ENCODE measurements at places on chromosomes 1 and 21.

GRCh38 chr1:167077868-167078210 is 12.3 kb downstream of the GPA33 start:
- no peak for DNase-seq
- peaks cover 2% of the 10 kb centered on the region for H3K4me1 ChIP-seq
- no peak overlapping the region for H3K4me3 ChIP-seq
- peaks cover 11% of the 10 kb centered on the region for H3K36me3 ChIP-seq
- no peaks in the 10 kb centered on the region for H3K27me3 ChIP-seq

DNA sequence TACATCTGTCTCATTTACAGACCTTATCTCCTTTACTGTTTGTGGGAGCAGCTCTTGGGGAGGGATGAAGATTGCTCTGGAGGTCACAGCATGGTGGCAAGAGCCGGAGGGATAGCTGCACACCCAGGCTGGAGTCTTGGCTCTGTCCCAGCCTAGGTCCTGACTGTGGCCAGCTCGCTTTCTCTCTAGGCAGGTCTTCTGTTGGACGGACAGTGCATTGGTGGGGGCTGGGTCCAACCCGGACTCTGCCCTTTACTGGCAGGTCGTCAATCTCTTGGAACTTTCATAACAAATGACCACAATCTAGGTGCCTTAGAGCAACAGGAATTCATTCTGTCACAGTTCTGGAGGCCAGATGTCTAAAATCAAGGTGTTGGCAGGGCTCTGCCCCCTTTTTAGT is 319.8 kb upstream of the C1orf174 start:
- no peak for DNase-seq
- H3K36me3 ChIP-seq, result no peaks in the 10 kb centered on the region
- H3K27me3 ChIP-seq, result no peaks in the 10 kb centered on the region
- no peak overlapping the region for H3K4me3 ChIP-seq

DNA sequence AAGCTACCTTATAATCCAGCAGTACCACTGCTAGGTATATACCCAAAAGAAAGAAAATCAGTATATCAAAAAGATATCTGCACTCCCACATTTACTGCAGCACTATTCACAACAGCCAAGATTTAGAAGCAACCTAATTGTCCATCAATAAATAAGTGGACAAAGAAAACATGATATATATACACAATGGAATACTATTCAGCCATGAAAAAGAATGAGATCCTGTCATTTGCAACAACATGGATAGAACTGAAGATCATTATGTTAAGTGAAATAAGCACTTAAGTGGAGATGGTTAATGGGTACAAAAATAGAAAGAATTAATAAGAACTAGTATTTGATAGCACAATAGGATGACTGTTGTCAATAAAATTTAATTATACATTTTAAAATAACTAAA is 90.7 kb upstream of the PKN2 start:
- H3K27ac ChIP-seq, result no peak overlapping the region
- DNase-seq, result no peak
- no peak overlapping the region for H3K4me3 ChIP-seq
- no peaks in the 10 kb centered on the region for H3K36me3 ChIP-seq
- no peaks in the 10 kb centered on the region for H3K4me1 ChIP-seq

DNA sequence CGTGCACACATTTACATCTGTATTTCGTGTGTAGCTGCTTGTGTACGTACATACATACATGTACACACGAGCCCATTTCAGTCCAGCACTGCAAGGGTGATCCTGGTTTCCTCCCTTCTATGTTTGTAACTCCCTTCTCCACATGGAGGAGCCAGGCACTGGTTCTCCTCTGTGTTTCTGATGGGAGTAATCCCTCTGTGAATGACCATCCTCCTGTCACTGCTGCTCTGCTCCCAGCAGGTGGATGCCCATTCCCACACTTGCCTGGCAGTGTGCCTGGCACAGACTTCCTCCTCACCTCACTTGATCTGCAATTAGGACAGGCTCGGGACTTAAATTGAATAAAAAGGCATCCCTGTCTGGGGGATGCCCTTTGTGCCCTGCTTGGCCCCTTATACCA is 37.1 kb downstream of the TRAPPC10 start:
- H3K4me1 ChIP-seq, result no peaks in the 10 kb centered on the region
- H3K27ac ChIP-seq, result no peak overlapping the region
- H3K36me3 ChIP-seq, result peaks cover 5% of the 10 kb centered on the region
- H3K4me3 ChIP-seq, result no peak overlapping the region

GRCh38 chr1:108075055-108075454 is 110.1 kb upstream of the VAV3 start:
- H3K27ac ChIP-seq, result no peak overlapping the region
- no peaks in the 10 kb centered on the region for H3K27me3 ChIP-seq
- H3K36me3 ChIP-seq, result no peaks in the 10 kb centered on the region
- H3K4me3 ChIP-seq, result no peak overlapping the region
- DNase-seq, result no peak

- peaks cover 17% of the 10 kb centered on the region for H3K4me1 ChIP-seq
- DNase-seq, result peak; percentile 46
- H3K27ac ChIP-seq, result no peak overlapping the region
- H3K27me3 ChIP-seq, result no peaks in the 10 kb centered on the region
- H3K4me3 ChIP-seq, result no peak overlapping the region
These were observed 90.7 kb downstream of the SYT2 start for GRCh38 chr1:202619505-202619904.

- H3K27me3 ChIP-seq, result peaks cover 14% of the 10 kb centered on the region
- DNase-seq, result no peak
- no peaks in the 10 kb centered on the region for H3K4me1 ChIP-seq
- H3K4me3 ChIP-seq, result no peak overlapping the region
- H3K36me3 ChIP-seq, result no peaks in the 10 kb centered on the region
These were observed 6.5 kb upstream of the SLC26A9 start for GRCh38 chr1:205949753-205950152.

- H3K27me3 ChIP-seq, result no peaks in the 10 kb centered on the region
- H3K4me1 ChIP-seq, result no peaks in the 10 kb centered on the region
- no peak for DNase-seq
- no peaks in the 10 kb centered on the region for H3K36me3 ChIP-seq
These were observed 699.2 kb downstream of the KCNT2 start for GRCh38 chr1:195909061-195909460.

DNA sequence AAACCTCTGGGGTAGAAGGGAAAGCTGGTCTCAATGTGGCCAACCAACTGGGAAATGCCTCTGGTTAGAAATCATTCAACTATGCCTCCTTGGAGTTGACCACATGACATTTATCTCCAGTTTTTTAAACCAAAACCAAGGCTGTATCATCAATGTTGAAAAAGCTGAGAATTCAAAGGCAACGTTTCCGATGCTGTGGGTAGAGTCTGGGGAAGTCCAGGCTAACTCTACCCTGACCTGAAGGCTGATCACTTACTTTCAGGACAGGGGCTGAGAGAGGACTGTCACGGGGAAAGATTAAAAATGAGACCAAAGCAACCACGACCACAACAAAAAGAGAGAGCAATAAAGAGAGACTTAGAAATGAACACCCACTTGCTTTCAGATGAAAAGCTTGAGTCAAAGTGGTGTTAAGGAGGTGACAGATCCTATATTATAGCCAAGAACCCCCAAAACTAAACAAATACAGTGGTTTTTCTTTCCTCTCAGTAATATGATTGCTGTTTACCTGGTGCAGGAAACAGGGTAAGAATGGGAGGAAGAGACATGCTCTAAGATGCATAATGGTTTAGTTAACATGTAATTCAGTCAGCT is 90.8 kb upstream of the TNFSF4 start:
- H3K36me3 ChIP-seq, result no peaks in the 10 kb centered on the region
- DNase-seq, result no peak
- H3K4me1 ChIP-seq, result no peaks in the 10 kb centered on the region
- no peak overlapping the region for H3K27ac ChIP-seq
- no peaks in the 10 kb centered on the region for H3K27me3 ChIP-seq
- H3K4me3 ChIP-seq, result no peak overlapping the region

- H3K27me3 ChIP-seq, result no peaks in the 10 kb centered on the region
- DNase-seq, result no peak
- peaks cover 2% of the 10 kb centered on the region for H3K4me1 ChIP-seq
- H3K36me3 ChIP-seq, result peaks cover 7% of the 10 kb centered on the region
- H3K4me3 ChIP-seq, result no peak overlapping the region
These were observed 7.0 kb downstream of the GPR37L1 start for GRCh38 chr1:202129453-202130296.

GRCh38 chr1:181296180-181296579 is 187.1 kb upstream of the CACNA1E start:
- no peak overlapping the region for H3K4me3 ChIP-seq
- DNase-seq, result no peak
- H3K4me1 ChIP-seq, result no peaks in the 10 kb centered on the region
- H3K36me3 ChIP-seq, result no peaks in the 10 kb centered on the region
- H3K27me3 ChIP-seq, result peaks cover 8% of the 10 kb centered on the region

GRCh38 chr21:39005502-39005787 is 177.8 kb downstream of the PSMG1 start:
- H3K36me3 ChIP-seq, result no peaks in the 10 kb centered on the region
- H3K4me3 ChIP-seq, result no peak overlapping the region
- H3K27me3 ChIP-seq, result no peaks in the 10 kb centered on the region

- no peaks in the 10 kb centered on the region for H3K27me3 ChIP-seq
- H3K4me3 ChIP-seq, result no peak overlapping the region
- no peaks in the 10 kb centered on the region for H3K36me3 ChIP-seq
- no peak overlapping the region for H3K27ac ChIP-seq
These were observed 44.9 kb upstream of the USP24 start for GRCh38 chr1:55259911-55260609.

- H3K4me1 ChIP-seq, result no peaks in the 10 kb centered on the region
- no peak for DNase-seq
These were observed 71.4 kb upstream of the KCNJ6 start for GRCh38 chr21:37987668-37988067.

GRCh38 chr1:182875889-182876288 is 36.7 kb downstream of the DHX9 start:
- H3K36me3 ChIP-seq, result peaks cover 20% of the 10 kb centered on the region
- H3K27ac ChIP-seq, result no peak overlapping the region
- DNase-seq, result no peak

DNA sequence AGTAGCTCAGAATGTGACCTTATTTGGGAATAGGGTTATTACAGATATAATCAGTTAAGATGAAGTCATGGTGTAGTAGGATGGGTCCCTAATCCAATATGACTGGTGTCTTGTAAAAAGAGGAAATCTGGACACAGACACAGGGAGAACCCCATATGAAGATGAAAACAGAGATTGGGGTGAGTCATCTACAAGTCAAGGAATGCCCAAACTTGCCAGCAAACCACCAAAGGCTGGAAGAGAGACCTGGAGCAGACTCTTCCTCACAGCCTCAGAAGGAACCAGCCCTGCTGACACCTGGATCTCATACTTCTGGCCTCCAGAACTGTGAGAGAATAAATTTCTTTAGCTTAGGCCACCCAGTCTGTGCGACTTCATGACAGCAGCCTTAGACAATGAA is 29.9 kb downstream of the KRTAP19-8 start:
- no peaks in the 10 kb centered on the region for H3K4me1 ChIP-seq
- H3K27me3 ChIP-seq, result no peaks in the 10 kb centered on the region
- no peak overlapping the region for H3K27ac ChIP-seq

DNA sequence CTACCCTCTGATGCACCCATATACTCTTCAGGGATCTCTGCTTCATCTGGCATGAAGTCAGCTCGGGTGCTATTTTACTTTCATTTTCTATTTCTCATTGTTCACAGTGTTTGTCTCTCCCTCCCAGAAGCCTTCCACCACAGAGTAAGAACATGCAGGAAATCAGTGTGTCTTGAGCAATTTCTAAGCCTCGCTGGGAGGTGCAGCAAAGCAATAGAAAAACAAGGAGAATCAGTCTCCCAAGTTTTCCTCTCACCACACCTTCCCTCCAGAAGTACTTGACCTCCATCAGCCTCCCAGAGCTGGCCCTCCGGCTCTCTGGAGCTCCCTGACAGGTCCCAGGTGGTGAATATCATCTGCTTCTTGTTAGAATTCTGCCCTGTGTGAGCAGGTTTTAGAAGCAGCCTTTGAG is 594.7 kb upstream of the CAMK1G start:
- H3K4me1 ChIP-seq, result peaks cover 5% of the 10 kb centered on the region
- H3K27me3 ChIP-seq, result no peaks in the 10 kb centered on the region
- DNase-seq, result peak; percentile 77
- H3K27ac ChIP-seq, result no peak overlapping the region
- peak overlapping the region; percentile 21 for H3K4me3 ChIP-seq

- H3K27ac ChIP-seq, result no peak overlapping the region
- H3K27me3 ChIP-seq, result peaks cover 3% of the 10 kb centered on the region
- DNase-seq, result no peak
- no peak overlapping the region for H3K4me3 ChIP-seq
These were observed 17.0 kb upstream of the ABCD3 start for GRCh38 chr1:94401206-94401605.

- H3K36me3 ChIP-seq, result no peaks in the 10 kb centered on the region
- H3K27ac ChIP-seq, result no peak overlapping the region
- no peaks in the 10 kb centered on the region for H3K4me1 ChIP-seq
- no peaks in the 10 kb centered on the region for H3K27me3 ChIP-seq
- DNase-seq, result no peak
These were observed 387.9 kb downstream of the NUF2 start for GRCh38 chr1:163709636-163710035.

GRCh38 chr1:231616667-231617066 is 9.9 kb upstream of the DISC1 start:
- DNase-seq, result no peak
- no peaks in the 10 kb centered on the region for H3K27me3 ChIP-seq
- no peaks in the 10 kb centered on the region for H3K4me1 ChIP-seq
- H3K4me3 ChIP-seq, result no peak overlapping the region
- no peak overlapping the region for H3K27ac ChIP-seq

GRCh38 chr1:111052246-111052645 is 87.6 kb downstream of the DRAM2 start:
- no peaks in the 10 kb centered on the region for H3K27me3 ChIP-seq
- no peaks in the 10 kb centered on the region for H3K36me3 ChIP-seq
- H3K27ac ChIP-seq, result no peak overlapping the region
- H3K4me1 ChIP-seq, result no peaks in the 10 kb centered on the region
- no peak overlapping the region for H3K4me3 ChIP-seq

DNA sequence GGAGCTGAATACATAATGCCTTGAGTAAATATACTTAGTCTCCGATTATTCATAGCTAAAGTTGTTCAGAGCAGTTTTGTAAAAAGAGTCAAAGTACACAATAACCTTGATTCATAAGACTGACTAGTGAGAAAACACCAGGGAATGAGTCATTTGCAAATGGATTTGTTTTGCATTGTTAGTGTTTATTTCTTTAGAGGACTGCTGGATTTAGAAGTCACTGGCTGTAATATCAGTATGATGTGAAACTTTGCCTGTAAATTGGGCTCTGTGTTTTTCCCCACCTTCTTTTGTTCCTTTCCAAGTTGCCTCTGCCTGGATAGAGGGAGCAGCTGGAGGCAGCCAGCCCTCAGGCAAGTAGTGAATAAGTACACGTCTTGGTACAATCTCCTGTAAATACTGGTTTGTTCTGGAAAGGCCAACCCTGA is 474.7 kb downstream of the NUF2 start:
- H3K36me3 ChIP-seq, result no peaks in the 10 kb centered on the region
- no peaks in the 10 kb centered on the region for H3K27me3 ChIP-seq
- peak; percentile 11 for DNase-seq
- no peaks in the 10 kb centered on the region for H3K4me1 ChIP-seq
- H3K27ac ChIP-seq, result no peak overlapping the region
- no peak overlapping the region for H3K4me3 ChIP-seq

GRCh38 chr21:46128106-46128932 is 27.1 kb downstream of the FTCD start:
- no peaks in the 10 kb centered on the region for H3K36me3 ChIP-seq
- no peak overlapping the region for H3K27ac ChIP-seq
- H3K27me3 ChIP-seq, result no peaks in the 10 kb centered on the region
- no peak for DNase-seq
- H3K4me3 ChIP-seq, result no peak overlapping the region
